ENCODE measurements at places on chromosomes 12 and 14. TPM values are rescaled to one million over a fixed set of nuclear protein-coding genes. Genes with fewer than 3 reads are reported as not detected.

Gene DPY19L2
- polyA plus RNA-seq, result 17.0 TPM

DNA sequence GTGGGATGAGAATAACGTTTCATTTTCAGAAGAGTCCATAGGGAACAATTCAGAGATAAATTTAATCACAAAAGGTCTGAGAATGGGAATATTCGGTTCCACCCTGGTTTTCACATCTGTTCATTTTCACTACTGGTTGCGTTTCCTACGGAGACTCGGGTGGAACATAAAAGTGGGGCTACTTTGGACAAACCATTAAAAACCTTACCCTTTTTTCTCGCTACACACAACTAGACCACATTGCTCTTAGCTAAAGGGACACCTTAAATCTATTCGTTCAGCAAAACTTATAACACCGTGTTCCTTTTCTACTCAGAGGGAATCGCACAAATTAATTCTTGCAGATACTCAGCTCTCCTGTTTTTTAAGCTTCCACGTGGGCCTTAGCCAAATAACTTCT is 1.0 kb upstream of the SUDS3 start:
- H3K4me1 ChIP-seq, result peaks cover 55% of the 10 kb centered on the region
- no peaks in the 10 kb centered on the region for H3K27me3 ChIP-seq

GRCh38 chr14:68513838-68514607 is 278.8 kb downstream of the ZFP36L1 start:
- H3K27ac ChIP-seq, result peak overlapping the region; percentile 64
- H3K36me3 ChIP-seq, result no peaks in the 10 kb centered on the region
- H3K4me3 ChIP-seq, result no peak overlapping the region
- H3K4me1 ChIP-seq, result peaks cover 48% of the 10 kb centered on the region
- H3K27me3 ChIP-seq, result no peaks in the 10 kb centered on the region
- DNase-seq, result no peak

Gene HOXC12
- not detected for polyA plus RNA-seq

DNA sequence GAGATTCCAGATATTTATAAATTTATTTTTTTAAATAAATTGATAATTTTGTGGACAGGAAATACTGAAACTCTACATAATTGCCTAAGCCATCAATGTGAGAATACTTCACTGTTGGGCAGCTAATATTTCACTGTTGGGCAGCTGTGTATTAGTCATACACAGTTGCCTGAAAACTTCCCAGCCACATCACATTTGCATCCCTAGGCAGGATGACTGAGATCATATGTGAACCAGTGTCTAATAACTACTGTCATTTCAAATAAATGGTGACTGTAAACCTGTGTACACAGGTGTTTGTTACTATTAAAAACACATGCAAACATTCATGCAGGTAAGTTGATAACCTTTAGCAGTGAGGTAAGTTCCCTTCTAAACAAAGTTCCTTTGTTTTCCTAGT is 43.9 kb downstream of the TMTC3 start:
- H3K36me3 ChIP-seq, result no peaks in the 10 kb centered on the region
- H3K27ac ChIP-seq, result no peak overlapping the region
- no peak overlapping the region for H3K4me3 ChIP-seq
- no peak for DNase-seq
- no peaks in the 10 kb centered on the region for H3K4me1 ChIP-seq

- DNase-seq, result peak; percentile 13
- peaks cover 39% of the 10 kb centered on the region for H3K27me3 ChIP-seq
- H3K36me3 ChIP-seq, result no peaks in the 10 kb centered on the region
- H3K4me3 ChIP-seq, result peak within 1 kb of the TSS; percentile 15
Observed at GRCh38 chr14:52267501-52268278, at the start of gene PTGDR. Gene PTGDR (plus strand): TSS chr14:52267698. CDS start chr14:52267815, 117 bp downstream.

- H3K27me3 ChIP-seq, result no peaks in the 10 kb centered on the region
- H3K4me3 ChIP-seq, result no peak overlapping the region
- no peaks in the 10 kb centered on the region for H3K4me1 ChIP-seq
- H3K27ac ChIP-seq, result no peak overlapping the region
- H3K36me3 ChIP-seq, result no peaks in the 10 kb centered on the region
Observed at GRCh38 chr14:77622366-77622961, 6.0 kb upstream of the SPTLC2 start.

DNA sequence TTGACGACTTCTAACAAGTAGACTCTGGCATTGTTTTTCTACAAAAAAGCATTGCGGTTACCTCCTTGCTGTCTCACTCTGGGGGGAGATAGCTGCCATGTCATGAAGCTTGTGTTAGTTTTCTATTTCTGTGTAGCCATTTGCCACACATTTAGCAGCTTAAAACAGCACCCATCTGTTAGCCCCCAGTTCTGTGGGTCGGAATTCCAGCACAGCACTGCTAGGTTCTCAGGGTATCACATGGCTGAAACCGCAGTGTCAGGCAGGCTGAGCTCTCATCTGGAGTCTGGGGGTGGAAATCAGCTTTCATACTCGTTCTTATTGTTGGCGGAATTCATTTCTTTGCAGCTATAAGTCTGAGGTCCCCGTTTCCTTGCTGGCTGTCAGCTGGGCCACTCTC is 19.9 kb upstream of the STXBP6 start:
- H3K4me3 ChIP-seq, result no peak overlapping the region
- no peak overlapping the region for H3K27ac ChIP-seq
- H3K27me3 ChIP-seq, result no peaks in the 10 kb centered on the region
- DNase-seq, result no peak

DNA sequence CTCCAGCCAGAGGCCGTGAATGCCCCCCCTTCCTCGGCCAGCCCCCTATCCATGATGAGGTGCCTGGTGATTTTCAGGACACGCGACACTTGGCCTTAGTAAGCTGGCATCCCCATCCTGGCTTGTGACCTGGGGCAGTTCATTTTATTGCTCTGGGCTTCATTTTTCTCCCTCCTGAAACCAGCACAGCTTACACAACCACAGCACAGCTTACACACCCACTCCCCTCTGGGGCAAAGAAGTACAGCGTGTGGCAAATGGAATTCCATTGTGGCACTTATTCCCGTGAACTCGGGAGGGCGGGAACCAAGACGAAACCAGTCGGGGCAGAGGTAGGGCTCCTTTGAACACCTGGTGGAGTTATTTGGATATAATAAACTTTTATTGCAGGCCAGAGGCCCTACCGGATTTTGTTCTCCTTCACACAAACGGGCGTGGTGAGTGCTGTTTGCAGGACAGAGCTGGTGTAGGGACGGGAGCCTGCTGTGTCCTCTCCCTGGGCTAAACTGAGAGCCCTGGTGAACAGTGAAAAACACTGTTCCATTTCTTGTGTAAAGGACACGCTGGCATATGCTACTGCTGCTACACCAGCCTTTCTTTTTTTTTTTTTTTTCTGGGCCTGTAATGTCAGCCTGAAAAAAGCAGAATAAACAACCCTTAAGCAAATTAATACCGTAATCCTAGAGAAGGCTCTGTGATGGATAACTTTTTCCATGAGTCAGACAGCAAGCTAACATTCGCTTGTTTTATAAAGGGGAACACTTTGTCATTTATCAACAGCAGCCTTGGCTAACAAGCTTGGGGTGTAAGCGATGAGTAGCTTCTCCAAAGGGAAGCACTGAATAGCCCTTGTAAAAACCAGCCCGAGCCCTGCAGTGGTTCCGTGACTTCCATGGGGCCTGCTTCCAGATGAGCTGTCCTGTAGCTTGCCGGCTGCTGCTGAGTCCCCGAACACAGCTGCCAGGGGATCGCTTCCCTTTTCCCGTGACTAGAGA is 29.3 kb downstream of the CD9 start:
- DNase-seq, result peak; percentile 76
- peak overlapping the region; percentile 88 for H3K27ac ChIP-seq
- H3K27me3 ChIP-seq, result no peaks in the 10 kb centered on the region
- H3K36me3 ChIP-seq, result peaks cover 37% of the 10 kb centered on the region
- H3K4me3 ChIP-seq, result no peak overlapping the region

DNA sequence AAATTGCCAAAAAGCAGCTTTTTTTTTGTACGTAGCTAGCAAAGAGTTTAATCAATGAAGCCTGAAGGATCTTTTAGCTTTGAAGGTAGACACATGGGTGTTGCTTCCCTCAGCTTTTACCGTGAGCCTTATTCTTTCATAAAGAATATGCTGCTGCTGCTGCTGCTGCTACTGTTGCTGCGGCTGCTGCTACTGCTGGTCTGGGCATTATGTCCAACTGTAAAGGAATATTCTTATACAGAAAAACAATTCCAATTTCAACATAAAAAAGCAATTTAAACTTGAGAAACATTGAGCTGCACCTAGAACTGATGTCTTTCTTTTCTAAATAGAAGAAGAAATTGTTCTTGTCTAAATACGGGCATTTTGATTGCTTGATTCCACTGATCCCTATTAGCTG is 38.9 kb upstream of the PPP1R12A start:
- DNase-seq, result no peak
- H3K4me3 ChIP-seq, result no peak overlapping the region
- H3K27ac ChIP-seq, result no peak overlapping the region
- H3K36me3 ChIP-seq, result no peaks in the 10 kb centered on the region
- no peaks in the 10 kb centered on the region for H3K27me3 ChIP-seq
- H3K4me1 ChIP-seq, result no peaks in the 10 kb centered on the region
